Inflammatory macrophage treated with lipopolysaccharide for 1 hour (primary cell): ENCODE measurements at places on chromosomes 3 and 15.

GRCh38 chr3:10822055-10822454, 6.0 kb downstream of the SLC6A11 start:
- DNase-seq, result no peak

- DNase-seq, result no peak
Measured at GRCh38 chr3:8420612-8421011, 81.0 kb upstream of the LMCD1 start.

DNA sequence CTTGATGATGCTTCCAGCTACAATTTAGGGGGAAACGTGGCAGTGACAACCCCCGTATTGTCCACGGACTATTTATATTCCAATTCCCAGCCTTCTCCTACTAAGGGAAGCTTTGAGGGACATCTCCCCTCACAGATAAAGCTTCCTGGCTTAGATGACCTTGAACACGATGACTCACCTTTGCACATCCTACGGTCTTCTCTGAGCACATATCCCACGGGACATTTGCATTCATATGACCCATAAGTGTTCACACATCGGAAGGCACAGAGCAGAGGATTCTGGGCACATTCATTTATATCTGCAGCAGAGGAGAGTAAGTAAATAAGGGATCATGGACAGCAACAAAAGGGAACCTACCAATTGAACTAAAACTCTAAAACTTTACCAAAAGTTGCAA, 101.5 kb downstream of the DUT start:
- no peak for DNase-seq

GRCh38 chr3:177195242-177195991, 1.9 kb downstream of the TBL1XR1 start:
- DNase-seq, result peak; percentile 25

GRCh38 chr3:170536712-170537111, 49.2 kb downstream of the SLC7A14 start:
- no peak for DNase-seq
